ENCODE measurements at places on chromosomes 7 and 10.
A peak's percentile ranks its signal among the peaks of the same experiment; 100 is the strongest.

GRCh38 chr7:81470724-81471379 is 299.0 kb downstream of the HGF start:
- H3K4me3 ChIP-seq, result no peak overlapping the region
- no peaks in the 10 kb centered on the region for H3K4me1 ChIP-seq
- DNase-seq, result no peak
- no peaks in the 10 kb centered on the region for H3K27me3 ChIP-seq
- H3K36me3 ChIP-seq, result no peaks in the 10 kb centered on the region

- no peaks in the 10 kb centered on the region for H3K36me3 ChIP-seq
- peak; percentile 10 for DNase-seq
- H3K27ac ChIP-seq, result no peak overlapping the region
- no peaks in the 10 kb centered on the region for H3K4me1 ChIP-seq
- no peaks in the 10 kb centered on the region for H3K27me3 ChIP-seq
Observed at GRCh38 chr10:116699471-116700150, 42.8 kb downstream of the HSPA12A start.

DNA sequence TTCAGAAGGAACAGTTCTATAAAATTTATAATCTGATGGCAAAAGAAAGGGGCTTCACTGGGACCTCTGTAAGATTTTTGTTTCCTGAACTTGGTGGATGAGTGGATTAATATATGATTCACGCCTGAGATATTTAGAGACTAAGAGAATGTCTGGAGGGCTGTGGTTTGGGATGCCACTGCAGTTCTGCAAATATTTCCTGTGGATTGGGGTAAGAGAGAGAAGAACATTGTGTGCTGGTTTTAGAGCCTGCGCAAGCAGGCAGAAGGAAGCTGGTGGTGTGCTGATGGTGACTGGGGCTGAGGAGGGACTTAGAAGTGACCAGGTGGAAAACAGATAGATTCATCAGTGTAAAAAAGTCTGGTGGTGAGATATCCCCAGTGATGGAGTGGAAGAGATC is 87.0 kb downstream of the SUGCT start:
- no peak overlapping the region for H3K27ac ChIP-seq
- peak; percentile 9 for DNase-seq
- H3K4me1 ChIP-seq, result no peaks in the 10 kb centered on the region
- H3K27me3 ChIP-seq, result no peaks in the 10 kb centered on the region
- no peak overlapping the region for H3K4me3 ChIP-seq
- no peaks in the 10 kb centered on the region for H3K36me3 ChIP-seq

- no peaks in the 10 kb centered on the region for H3K27me3 ChIP-seq
- no peak overlapping the region for H3K27ac ChIP-seq
- H3K4me3 ChIP-seq, result no peak overlapping the region
- no peaks in the 10 kb centered on the region for H3K36me3 ChIP-seq
- no peaks in the 10 kb centered on the region for H3K4me1 ChIP-seq
- DNase-seq, result no peak
Observed at GRCh38 chr7:99061001-99061776, 82.7 kb downstream of the SMURF1 start.

All from A673 (cell line).